ENCODE measurements at places on chromosomes 5 and 9.

GRCh38 chr5:41508186-41508585 is 2.2 kb downstream of the PLCXD3 start:
- no peak for DNase-seq

GRCh38 chr5:155826611-155827507 is 500.1 kb upstream of the SGCD start:
- no peak for DNase-seq

- no peak for DNase-seq
Observed at GRCh38 chr9:97714435-97714834, 17.3 kb upstream of the XPA start.

DNA sequence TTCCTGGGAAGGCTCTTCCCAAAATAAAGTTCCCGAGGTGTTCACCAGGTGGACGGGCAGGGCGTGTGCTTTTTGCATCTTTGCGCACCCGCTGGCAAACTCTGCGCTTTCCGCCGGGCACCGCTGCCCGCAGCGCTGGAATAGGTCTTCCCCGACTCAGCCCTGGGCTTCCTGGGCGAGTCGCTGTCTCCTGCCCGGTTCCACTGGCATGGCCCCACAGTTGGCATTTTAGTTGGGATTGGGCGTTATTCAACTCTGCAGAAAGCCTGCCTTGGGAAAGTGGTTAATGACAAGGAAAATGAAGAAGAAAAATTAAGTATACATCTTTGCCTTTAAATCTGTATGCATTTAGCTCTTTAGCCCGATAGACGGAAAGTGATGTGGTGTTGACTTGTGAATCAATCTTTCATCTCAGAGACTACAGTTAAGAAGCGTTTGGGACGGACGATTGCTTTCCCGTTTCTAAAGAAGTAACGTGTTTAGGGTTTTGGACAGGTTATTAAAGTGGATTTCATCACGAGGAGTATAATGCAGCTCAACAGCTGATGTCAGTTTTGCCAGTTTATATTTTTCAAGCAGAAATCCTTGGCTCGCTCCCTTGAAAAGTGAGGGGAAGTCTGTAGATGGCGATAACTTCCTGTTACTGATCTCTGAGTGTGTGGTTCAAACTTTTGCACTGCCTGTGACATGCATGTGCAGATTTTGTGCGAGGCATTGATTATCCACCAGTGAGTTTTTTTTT is 946 bp downstream of the ADCY2 start:
- DNase-seq, result no peak

DNA sequence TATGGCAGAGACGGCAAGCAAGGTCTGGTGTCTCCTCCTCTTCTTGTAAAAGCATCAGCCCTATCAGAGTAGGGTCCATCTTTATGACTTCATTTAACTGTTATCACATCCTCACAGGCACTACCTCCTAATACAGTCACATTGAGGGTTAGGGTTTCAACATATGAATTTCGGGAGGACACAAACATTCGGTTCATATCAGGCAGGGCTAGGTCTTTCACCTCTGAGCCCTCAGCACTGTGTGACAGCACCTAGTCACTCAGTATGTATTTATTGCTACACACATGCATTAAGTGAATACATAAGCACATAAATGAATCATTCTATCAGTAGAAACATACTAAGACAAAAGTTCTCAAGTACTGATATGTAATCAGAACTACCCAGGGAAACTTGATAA is 9.4 kb upstream of the BTF3 start:
- DNase-seq, result no peak

GRCh38 chr9:107067739-107068416 is 204.9 kb downstream of the ZNF462 start:
- DNase-seq, result no peak

DNA sequence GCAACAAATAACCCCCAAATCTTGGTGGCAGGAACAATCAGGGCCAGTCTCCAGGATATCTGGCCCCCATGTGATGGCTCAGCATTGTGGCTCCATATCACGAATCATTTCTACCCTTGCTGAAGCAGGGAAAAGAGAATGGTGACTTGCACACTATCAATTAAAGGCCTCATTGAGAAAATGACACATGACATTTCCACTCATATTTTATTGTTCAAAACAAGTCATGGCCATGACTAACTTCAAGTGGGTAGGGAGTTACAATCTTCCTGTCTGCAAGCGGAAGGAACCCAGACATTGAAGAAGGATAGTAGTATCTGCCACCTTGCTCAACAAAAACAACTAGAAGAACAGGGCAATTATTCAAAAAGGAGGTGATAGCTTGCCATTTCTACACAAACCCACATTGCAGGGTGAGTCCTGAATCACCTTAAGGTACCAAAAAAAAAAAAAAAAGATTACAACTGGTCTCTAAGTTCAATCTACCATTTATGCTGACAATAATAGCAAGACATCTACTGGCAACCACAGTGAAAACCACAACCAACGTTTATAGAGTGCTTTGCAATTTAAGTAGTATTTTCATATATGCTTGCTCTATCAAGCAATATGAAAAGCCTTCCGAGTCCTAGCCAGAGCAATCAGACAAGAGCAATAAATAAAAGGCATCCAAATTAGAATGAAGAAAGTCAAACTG is 186.7 kb upstream of the DAPK1 start:
- DNase-seq, result no peak

- DNase-seq, result peak; percentile 44
Observed at GRCh38 chr9:38160613-38161215, 91.7 kb upstream of the SHB start.

DNA sequence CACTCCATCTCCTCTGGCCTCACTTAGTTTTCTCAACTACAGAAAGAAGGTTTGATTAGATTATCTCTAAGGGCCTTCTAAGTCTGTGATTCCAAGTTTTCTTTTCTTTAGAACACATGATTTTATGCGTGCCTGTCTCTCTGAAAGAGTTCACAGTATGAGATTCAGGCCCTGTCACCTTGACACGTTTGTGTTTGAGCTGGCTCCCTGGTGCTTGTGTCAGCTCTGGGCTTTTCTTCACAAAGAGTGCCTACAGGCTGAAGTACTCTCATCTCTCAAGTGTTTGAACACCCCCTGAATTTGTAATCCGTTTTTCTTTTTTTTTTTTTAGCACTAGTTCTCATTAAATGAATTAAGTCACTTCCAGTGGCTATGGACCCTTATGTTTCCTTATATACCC is 306.9 kb upstream of the C9orf72 start:
- DNase-seq, result no peak

GRCh38 chr9:134656334-134657006 is 14.9 kb downstream of the COL5A1 start:
- peak; percentile 4 for DNase-seq

DNA sequence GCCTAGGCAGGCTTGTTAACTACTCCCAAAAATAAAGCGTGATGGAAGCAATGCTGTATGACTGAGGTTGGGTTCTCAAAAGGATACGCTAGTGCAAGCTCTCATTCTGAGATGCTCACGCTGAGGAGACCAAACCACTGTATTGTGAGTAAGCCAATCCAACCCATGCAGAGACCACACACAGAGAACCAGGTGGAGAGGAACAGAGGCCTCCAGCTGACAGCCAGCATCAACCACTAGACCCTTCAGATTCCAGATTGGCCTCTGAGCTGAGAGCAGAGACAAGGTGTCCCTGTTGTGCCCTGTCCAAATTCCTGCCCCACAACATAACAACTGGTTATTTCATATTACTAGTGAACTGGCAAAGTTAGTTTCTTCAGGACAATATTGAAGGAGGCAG is 4.5 kb downstream of the TSTD2 start:
- DNase-seq, result no peak

- peak; percentile 41 for DNase-seq
Observed at GRCh38 chr5:135565725-135566421, 12.9 kb downstream of the CXCL14 start.

DNA sequence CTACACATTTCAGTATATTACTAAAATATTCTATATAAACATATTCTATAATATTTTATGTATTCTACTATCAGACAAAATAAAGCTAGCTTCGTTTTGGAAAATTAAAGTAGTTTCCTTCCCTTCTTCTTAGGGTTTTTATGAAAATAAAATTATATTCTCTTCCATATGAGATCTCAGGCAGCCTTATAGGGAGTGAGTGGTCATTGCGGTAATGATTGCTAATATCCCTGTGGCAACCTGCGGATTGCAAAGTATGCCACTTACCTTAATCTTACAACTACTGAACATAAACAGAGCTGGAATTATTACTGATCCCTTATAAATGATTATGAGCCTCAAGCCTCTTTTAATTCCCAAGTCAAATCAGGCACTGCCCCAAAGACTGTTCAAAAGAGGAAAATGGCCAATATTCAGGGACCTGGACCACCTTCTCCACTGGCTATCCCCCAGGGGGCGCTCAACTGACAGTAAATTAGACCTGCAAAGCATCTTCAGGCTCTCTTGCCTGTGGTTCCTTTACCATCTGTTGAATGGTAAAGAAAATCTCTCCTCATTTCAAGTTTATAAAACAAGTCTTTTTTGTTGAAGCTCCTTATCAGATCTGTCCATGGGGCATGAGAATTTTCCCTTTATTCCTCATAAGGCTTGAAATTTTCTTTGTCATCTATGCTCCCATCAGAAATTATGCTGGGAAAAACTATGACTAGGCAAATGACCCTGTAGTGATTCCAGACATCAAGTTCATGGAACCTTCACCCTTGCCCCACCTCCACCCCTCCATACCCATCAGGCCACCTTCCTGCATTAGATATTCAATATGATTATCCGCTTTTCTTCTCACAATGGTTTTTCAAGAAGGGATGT is 163.9 kb downstream of the CEMIP2 start:
- DNase-seq, result peak; percentile 61

DNA sequence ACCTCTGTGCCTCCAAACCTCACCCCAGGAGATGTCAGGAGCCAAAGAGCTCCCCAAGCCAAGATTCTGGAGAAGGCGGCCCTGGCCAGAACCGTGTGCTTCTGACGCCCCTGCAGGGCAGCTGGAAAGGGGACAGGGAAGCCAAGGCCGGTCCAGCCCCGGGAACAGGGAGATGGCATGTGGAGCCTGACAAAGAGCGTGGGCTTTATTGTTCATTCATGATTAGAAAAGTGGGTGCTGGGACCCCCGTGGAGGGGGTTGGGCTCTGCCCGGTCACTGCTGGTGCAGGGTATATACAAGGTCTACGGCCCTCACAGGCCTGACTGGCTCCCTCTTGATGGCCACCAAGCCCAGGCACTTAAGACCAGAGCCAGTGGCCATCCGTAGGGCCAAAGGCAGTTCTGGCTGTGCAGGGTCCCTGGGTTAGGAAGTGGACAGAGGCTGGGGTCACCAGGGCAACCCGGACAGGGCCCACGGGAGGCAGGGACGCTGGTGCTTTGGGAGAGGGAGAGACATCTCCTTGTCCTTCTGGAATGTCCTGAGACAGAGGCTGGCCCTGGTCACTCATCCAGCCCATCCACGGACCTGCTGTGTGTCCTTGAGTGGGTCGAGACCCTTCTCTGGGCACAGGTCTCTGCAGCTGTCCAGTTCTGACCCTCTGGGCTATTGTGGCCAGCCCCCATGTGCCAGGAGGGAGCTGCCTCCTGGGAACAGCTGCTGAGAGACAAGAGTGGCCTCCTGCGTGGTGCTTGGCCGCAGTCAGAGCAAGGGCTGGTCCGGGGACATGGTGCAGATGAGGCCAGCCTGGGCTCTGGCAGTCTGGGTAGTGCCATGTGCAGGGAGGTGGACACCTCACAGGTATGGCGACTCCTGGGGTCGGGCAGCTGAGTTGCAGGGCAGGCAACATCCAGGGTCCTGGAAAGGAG is 12.5 kb downstream of the NINJ1 start:
- no peak for DNase-seq

- DNase-seq, result no peak
Observed at GRCh38 chr9:108445431-108446071, 410.2 kb downstream of the ACTL7B start.

- DNase-seq, result no peak
Observed at GRCh38 chr5:135827965-135828781, 6.3 kb upstream of the SLC25A48 start.

DNA sequence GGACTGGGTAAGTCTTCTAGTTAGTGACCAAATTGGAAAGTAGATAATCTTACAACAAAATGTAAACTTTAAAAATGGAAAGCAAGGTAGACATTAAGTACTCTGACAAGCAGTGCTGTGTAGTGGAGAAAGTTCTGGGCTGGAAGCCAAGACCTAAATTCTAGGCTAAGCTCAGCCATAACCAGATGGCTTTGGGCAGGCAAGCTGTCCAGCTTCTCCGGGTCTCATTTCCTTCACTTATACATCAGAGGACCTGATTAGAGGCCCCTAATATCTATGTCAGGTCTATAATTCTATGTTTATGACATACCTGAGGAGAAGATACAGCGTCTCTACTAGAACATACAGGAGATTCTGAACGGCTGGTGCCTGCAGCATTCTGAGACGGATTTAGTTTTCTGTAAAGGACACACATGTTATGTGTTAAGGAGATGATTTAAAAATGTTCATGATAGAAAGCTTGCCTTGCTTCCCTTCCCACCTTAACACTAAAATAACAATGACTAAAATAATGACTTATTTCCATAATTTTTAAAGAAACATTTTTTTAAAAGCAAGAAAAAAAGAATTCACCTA is 61.2 kb downstream of the ELL2 start:
- no peak for DNase-seq

- peak; percentile 28 for DNase-seq
Observed at GRCh38 chr5:60959156-60959555, 14.2 kb downstream of the NDUFAF2 start.

DNA sequence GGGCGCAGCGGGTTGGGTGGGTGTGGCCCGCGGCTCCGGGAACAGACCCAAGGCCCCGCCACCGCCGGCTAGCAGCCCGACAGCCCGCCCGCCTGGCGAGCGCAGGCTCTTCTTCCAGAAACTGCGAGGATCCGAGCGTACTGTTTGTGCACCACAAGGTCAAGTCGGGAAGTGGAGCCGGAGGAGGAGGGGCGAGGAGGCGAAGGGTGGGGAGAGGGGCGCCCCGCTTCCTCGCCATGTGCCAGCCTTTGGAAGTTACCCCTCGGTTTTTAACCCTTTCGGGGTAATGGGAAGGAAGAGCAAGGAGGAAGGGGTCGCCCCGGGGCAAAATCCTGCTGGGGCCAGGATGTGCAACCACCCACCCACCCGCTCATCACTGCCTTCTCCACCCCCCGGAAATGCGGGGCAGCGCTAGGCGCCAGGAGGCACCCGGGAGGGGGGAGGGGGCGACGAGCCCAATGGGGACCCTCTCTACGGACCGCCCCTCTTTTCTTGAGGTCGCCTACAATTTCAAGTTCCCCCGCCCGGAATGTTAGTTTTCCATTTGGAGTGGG is 1.1 kb upstream of the JADE2 start:
- peak; percentile 66 for DNase-seq

GRCh38 chr9:99116003-99116411 is 11.1 kb downstream of the TGFBR1 start:
- DNase-seq, result no peak

GRCh38 chr5:126745259-126745992 is 31.5 kb upstream of the LMNB1 start:
- no peak for DNase-seq

Data from AML-193 (cell line).